Fibroblast of gingiva (primary cell): ENCODE measurements at places on chromosomes 2 and 18.

DNA sequence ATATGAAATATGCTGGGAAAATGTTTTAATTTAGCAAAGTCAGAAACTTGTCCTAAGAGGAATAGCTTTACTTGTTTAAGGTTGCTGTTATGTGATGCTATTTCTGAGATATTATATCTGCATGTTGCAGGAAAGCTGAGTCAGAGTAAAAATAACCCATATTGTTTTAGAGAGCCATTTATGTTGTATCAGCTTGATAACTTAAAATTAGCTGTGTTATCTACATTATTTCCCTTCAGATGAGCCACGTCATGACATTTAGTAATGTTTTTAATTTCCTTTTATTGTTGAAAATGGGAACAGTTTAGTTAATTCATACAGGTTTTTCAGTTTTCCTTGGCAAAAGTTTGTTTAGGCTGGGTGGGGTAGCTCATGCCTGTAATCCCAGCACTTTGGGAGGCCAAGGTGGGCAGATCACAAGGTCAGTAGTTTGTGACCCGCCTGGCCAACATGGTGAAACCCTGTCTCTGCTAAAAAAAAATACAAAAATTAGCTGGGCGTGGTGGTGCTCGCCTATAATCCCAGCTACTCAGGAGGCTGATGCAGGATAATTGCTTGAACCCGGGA, 55.8 kb downstream of the TTC27 start:
- DNase-seq: no peak

GRCh38 chr2:134153294-134153880, 100.5 kb upstream of the MGAT5 start:
- DNase-seq: no peak

- DNase-seq: peak; percentile 72
These were observed 40.5 kb downstream of the SMAD4 start for GRCh38 chr18:51070545-51070944.

GRCh38 chr2:102061962-102062795, 70.4 kb downstream of the IL1R2 start:
- peak; percentile 86 for DNase-seq

DNA sequence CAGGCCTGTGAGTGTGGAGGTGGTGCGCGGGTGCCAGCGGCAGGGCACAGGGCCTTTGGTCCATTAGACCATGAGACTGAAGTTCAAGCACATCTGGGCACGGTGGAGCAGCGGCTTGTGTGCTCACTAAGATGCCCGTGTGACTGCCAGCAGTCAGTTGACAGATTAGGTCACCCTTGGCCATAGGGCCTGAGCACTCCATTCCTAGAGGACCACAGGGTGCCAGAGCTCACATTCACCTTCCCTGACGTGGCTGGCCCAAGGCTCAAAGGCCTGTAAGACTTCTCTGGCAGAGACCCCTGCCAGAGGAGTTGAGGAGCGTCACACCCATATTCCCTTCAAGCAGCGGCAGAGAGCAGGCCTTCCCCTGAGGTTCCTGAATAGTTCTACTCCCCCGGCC, 650 bp downstream of the LHCGR start:
- DNase-seq: no peak

DNA sequence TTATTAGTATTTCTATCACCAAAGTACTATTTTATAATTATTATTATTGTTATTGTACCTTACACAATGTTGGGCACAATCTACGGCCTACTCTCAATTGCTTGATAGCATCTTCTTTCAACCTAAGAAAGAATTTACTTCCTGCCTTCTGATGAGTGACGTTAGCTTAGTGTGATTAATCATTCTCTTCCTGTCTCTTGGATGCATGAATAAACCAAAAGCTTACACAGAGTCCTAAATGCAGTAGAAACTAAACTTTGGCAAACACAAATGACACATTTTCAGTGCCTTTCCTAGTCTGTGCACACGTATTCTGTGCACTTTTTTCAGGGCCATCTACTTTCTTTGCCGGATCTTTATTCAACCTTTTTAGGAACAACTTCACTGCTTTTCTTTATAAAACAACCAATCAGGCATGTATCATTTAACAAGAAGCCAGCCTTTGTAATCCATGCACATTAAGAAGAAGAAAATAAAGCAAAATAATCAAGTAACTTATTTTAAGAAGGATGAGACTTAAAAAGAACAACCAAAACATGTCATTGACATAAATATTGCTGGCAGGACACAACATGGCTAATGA, 19.1 kb downstream of the TRAK2 start:
- peak; percentile 65 for DNase-seq

DNA sequence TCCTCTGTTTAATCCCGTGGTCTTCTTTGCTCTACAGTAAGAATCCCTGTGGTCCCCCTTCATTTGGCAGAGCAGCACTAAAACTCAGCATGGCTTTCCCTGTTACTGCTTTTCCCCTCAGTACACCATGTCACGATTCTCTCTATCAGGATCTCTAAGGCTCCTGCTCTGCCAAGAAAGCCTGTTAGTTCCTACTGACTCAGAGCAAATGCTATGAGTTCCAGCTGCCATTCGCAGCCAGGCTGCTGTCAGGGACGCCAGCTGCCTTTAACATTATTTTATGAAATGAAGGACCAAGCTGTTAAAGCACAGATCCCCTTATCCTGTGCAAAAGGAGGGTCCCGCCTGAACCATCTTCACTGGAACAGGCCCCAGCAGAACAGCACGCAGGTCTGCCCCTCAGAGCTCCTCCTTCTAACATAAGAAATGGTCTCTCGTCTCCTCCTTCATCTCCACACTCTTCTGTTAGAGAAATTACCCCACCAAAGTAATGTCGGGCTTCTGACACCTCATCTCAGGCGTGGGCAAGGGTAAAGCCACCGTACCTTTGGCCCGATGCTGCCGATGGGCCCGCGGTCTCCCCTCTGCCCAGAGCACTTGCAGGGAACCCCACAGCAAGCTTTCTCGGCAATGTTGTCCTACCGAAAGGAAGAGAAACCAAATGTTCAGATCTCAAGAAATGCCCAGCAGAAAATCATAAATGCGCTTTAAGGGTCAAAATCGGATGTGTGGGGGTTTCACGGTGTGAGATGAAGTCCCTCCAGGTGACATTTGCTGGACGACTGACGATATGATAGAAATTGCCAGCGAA, 52.6 kb downstream of the COL6A3 start:
- DNase-seq: no peak

DNA sequence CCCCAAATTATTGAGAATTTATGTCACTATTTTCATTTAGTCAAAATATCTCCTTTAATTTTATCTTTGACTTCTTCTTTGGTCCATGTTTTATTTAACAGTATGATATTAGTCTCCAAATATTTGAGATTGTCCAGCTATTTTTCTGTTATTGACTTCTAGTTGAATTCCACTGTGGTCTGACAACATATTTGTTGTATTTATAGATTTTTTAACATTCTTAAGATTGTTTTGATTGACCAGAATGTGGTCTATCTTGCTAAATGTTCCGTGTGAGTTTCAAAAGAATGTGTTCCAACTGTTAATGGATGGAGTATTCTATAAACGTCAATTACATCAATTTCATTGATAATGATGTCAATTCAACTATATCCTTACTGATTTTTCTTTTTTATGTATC, 1452.1 kb downstream of the SUCLG1 start:
- peak; percentile 14 for DNase-seq

GRCh38 chr2:64036034-64036705, 16.9 kb upstream of the VPS54 start:
- DNase-seq: peak; percentile 17

DNA sequence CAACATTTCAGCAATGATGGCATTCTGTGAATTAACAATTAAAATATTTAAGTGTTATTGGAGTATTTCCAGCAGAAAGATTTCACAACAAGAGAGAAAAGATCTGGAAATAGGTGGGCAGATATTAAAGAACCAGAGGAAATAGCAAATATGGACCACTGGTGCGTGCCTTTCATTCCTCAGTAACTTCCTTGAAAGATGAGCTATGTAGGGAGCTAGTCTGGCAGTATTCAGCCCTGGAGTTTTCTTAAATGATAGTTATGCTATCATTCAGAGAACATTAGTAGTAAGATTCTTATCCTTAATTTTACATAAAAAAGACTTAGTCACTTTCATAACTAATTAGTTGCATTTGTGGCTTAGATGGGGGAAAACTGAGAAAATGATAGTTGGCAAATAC, 41.5 kb downstream of the TANC1 start:
- no peak for DNase-seq

DNA sequence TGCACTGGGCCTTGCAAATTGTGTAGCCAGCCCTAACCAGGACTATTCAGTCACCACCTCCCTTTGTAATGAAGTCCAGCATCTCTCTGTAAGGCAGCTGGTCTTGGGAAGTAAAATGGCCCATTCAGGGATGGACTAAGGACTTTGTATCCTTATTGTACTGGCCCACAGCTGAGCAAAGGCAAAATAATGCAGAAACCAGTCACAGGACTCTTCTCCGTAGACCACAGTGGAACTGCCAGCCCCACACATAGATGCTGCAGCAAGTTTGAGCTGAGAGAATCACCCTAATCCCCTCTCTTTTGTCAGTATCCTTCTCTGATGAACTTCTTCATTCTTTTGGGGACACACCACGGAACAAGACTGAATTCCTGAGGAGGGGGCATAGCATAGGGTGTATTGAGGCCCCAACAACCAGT, 73.6 kb upstream of the RTN4 start:
- DNase-seq: no peak

DNA sequence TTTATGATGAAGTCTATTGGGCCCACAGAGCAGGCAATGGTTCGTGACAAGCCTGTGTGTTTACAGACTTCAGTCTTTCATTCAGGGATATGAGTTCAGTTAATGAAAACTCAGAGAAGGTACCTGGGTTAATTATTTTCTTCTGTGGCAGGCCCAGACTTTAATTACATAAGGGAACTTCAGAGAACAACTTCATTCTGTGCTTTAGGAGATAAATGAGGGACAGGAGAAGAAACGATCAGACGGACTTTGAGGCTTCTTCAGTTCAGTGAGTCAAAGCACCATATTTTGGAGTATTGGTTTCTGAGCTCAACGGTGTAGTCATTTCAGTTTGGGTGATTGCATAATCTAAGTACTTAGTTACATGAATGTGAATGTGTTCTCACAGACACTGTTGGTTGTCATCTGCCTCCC, 203.0 kb upstream of the KCNJ3 start:
- no peak for DNase-seq

DNA sequence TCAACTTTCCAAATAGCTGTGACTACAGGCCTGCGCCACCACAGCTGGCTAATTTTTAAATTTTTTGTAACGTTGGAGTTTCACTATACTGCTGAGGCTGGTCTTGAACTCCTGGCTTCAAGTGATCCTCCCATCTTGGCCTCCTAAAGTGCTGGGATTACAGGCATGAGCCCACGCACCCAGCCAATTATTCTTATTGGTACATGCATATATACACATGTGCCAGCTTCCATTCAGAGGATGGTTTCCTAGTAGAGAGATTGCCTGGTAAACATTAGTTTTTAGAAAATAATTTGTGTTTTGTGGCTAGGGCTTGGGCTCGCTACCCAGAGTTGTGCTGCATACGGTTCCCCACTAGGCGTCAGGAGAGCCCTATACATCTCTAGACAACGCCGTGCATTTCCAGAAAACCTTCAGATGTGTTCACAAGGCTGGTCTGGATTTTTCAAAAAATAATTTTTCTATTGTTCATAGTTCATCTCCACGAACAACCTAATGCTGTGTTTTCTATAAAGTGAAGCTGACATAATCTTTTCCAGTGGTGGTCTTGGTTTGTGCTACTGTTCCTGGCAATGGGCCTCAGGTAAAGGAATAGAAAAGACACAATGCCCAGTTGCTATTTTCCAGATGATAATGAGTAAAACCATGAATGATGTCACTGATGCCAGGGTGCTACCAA, 14.6 kb upstream of the AFG3L2 start:
- DNase-seq: peak; percentile 58

- no peak for DNase-seq
These were observed 198.1 kb downstream of the SATB2 start for GRCh38 chr2:199259671-199260070.

- no peak for DNase-seq
These were observed 78.5 kb upstream of the GPC1 start for GRCh38 chr2:240356700-240357640.

- DNase-seq: no peak
These were observed 73.7 kb upstream of the MAP3K20 start for GRCh38 chr2:173001664-173002604.

GRCh38 chr18:78737006-78737915, 242.4 kb upstream of the SALL3 start:
- DNase-seq: no peak

- DNase-seq: peak; percentile 94
These were observed 90.8 kb downstream of the DSEL start for GRCh38 chr18:67425672-67426071.

DNA sequence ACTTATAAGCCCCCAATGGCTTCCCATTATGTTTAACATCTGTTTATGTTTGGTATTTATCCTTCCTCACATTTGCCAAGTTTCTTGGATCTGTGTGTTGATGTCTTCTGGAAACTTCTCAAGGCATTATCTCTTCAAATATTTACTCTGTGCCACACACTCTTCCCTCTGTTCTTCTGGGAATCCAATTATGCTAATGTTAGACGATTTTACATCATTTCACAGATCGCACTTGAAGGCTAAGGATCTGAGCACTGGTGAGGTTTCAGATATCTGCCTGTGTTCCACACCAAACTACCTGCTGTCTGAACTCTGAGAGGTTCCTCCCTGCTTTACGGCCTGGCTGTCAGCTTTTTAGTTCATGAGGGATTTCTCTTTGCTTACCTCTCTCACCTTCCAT, 10.1 kb downstream of the AOX1 start:
- DNase-seq: no peak

DNA sequence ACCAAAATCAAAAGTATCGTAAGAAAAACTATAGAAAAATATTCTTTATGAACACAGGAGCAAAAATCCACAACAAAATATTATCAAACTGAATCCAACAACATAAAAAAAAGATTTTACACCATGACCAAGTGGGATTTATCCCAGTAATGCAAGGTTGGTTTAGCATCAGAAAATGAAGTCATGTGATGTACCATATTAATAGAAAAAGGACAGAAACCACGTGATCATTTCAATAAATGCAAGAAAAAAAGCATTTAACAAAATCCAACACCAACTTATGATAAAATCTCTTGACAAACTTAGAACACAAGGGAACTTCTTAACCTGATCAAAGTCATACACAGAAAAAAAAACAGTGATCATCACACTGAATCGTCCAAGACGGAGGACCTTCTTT, 105.3 kb downstream of the NFATC1 start:
- no peak for DNase-seq

- DNase-seq: no peak
These were observed 51.4 kb downstream of the VSNL1 start for GRCh38 chr2:17591846-17592245.

DNA sequence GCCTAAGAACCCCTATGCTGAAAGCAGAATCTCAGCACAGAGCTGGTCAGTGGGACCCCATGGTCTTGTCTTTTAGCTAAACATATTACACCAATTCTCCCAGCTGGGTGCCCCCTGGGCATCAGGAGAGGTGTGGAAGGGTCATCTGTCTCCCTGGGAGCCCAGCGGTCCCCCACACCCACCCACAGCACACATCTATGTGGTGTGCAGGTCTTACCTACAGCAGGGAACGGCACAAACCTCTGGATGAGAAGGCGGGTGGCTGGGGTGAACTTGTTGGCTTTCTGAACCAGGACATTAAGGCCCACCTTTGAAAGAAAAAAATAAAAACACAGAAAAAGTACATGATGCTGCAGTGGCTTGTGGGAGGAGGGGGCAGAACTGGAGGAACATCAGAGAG, 70.7 kb downstream of the EMX1 start:
- no peak for DNase-seq
